NCI-H2107 (cell line): ENCODE measurements at places on chromosomes 5 and 9.
A peak's percentile ranks its signal among the peaks of the same experiment; 100 is the strongest.

- no peak for DNase-seq
Measured at GRCh38 chr5:175772747-175773533, 98.4 kb upstream of the CPLX2 start.

DNA sequence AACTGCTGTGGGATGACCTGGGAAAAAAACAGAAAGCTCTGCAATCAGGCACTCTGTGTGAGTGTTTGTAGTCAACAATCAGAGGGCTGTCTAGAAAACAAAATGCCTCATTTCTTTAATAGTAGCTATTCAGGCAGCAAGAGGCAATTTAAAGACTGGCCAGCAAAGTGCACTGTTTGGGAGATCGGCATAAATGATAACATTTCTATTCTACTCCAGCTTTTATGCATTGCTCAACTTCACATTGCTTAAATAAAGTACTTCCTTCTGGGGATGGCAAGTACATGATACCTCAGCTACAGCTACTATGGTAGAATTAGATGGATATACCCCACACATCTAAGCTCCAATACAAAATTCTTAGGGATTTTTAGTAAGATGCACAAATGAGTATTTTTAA, 193.1 kb downstream of the DCP2 start:
- DNase-seq = no peak

- no peak for DNase-seq
Measured at GRCh38 chr5:172859966-172860365, 25.9 kb downstream of the ERGIC1 start.

DNA sequence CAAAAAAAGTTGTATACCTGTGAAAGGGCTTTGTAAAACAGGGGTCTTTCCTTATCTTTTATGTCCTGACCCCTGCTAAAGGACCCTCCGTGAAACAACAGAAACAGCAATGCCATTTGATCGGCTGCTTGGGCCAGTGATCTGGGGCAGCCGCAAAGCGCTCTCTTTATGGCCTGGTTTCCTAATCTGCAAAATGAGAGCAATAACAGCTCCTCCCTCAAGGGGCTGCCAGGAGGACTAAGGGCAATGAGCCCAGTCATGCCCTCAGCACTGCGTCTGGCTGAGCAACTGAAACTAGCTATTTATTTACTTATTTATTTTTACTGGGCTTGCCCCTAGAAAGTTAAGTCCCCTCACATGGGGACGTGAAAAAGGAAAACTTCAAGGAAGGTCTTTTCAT, 18.3 kb downstream of the CMBL start:
- DNase-seq = peak; percentile 70

DNA sequence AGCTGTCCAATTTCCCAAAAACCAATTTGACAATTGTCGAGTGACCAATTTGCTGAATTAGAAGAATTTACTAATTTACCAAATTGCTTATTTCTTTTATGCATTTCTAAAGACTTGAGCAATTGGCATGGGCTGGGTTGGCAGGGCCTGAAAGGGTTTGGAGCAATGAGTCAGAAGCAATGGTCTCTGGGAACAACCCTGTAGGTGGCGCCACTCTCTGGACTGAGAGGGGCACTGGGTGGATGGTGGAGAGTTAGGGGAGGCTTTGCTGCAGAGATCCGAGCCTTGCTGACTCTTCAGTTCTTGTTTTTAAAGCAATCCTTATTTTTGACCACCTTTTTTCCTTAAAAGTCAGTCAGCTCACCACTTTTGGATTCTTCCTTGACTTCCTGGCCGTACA, 71.5 kb upstream of the RPS23 start:
- DNase-seq = no peak

- DNase-seq = no peak
Measured at GRCh38 chr5:28398185-28398584, 1359.8 kb upstream of the CDH9 start.

- DNase-seq = no peak
Measured at GRCh38 chr5:151911011-151911410, 13.6 kb downstream of the GLRA1 start.

DNA sequence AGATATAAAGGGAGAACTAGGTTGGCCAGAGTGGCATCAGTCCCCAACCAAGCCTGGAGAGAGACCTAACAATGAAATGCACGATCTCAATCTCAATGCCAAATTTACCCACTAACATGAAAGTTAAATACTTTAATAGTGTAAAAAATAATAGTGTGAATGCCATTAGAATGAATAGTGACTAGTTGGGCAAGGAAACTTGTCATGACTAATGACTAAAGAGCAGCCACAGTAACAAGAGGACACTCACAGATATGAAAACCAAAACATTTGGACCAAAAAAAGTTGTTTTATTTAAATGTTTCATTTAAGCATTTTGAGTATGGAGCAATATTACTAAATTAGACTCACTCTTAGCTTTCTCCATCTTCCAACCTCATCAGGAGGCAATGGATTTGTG, 1853.8 kb downstream of the EFNA5 start:
- no peak for DNase-seq

GRCh38 chr9:89649039-89649691, 44.4 kb downstream of the GADD45G start:
- DNase-seq = no peak

DNA sequence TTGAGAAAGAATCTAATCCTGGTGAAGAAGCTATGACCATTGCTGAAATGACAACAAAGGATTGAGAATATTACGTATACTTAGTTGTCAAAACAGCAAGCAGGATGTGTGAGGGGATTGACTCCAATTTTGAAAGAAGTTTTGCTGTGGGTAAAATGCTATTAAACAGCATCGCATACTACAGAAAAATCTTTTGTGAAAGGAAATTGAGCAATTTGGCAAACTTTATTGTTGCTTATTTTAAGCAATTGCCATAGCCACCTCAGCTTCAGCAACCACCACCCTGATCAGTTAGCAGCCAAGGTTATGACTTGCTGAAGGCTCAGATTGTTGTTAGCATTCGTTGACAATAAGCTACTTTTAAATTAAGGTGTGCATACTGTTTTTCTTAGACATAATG, 22.5 kb upstream of the ARL14EPL start:
- DNase-seq = no peak

DNA sequence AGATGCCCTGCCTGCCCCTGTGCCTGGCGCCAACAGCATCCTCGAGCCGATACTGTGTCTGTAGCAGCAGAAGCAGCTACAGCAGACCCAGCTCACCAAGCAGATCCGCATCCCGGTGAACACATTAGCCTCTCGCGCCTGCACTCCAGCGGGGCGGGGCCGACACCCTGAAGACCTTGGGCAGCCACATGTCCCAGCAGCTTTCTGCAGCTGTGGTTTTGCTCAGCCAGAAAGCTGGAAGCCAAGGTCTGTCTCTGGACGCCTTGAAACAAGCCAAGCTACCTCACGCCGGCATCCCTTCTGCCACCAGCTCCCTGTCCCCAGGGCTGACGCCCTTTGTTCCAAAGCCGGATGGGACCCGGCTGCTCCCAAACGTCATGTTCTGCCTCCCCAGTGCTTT, 59.6 kb downstream of the ACTBL2 start:
- no peak for DNase-seq

GRCh38 chr5:616484-617039, 4.4 kb downstream of the CEP72 start:
- DNase-seq = no peak

DNA sequence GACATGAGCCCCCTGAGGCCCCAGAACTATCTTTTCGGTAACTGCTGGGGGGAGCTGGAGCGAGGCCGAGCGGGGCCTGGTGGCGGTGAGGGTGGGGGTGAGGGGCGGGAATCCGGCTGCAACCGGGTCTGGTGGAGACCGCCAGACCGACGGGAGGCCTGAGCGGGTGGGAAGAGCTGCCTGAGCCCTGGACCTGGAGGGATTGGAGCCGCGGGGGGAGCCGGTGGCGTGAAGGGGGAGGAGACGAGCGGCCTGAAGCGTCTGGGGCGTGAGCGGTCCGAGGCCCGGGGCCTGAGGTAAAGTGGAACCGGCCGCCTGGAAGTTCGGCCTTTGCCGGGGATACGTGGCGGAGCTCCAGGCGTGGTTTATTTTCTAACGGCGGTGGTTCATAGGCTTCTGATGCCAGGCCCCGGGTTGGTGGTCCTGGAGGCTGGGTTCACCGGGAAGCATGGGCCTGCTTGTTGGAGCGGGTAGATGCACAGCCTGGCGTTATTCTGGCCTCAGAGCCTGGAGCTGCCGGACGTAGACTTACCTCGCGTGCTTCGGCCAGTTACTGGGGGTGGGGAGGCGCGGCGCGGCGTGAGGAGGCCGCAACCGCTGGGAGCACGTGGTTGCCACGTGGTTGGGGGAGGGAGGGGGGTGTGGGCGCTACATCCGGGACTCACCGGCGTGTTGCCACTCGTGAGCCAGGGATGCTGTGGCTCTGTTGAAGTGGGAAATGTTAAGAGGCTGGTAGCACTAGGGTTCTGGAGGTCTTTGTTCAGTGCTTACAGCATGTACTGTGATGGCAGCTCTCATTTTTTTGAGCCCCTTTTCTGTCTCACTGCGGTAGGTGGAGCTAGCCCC, 544 bp downstream of the NPM1 start:
- peak; percentile 15 for DNase-seq

- no peak for DNase-seq
Measured at GRCh38 chr5:35319333-35320002, 89.2 kb upstream of the PRLR start.

DNA sequence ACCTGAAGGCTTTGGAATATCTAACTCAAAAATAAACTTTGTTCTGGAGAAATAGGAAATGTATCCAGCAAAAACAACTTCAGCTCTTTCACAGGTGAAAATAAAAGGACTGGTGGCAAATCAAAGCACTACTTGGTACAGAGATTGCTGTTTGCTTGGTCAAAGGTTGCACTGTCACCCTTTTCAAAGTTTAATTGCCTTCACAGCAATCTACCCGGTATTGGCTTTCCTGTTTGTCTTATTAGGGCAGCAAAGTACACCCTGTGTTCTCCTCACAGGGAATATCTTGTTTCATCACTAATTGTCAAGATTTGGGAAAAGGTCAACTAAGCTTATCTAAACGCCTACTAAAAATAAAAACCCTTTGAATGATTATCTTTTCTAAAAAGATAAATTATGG, 214.1 kb upstream of the ADCY2 start:
- DNase-seq = no peak

GRCh38 chr5:45642370-45642769, 53.8 kb downstream of the HCN1 start:
- DNase-seq = no peak

DNA sequence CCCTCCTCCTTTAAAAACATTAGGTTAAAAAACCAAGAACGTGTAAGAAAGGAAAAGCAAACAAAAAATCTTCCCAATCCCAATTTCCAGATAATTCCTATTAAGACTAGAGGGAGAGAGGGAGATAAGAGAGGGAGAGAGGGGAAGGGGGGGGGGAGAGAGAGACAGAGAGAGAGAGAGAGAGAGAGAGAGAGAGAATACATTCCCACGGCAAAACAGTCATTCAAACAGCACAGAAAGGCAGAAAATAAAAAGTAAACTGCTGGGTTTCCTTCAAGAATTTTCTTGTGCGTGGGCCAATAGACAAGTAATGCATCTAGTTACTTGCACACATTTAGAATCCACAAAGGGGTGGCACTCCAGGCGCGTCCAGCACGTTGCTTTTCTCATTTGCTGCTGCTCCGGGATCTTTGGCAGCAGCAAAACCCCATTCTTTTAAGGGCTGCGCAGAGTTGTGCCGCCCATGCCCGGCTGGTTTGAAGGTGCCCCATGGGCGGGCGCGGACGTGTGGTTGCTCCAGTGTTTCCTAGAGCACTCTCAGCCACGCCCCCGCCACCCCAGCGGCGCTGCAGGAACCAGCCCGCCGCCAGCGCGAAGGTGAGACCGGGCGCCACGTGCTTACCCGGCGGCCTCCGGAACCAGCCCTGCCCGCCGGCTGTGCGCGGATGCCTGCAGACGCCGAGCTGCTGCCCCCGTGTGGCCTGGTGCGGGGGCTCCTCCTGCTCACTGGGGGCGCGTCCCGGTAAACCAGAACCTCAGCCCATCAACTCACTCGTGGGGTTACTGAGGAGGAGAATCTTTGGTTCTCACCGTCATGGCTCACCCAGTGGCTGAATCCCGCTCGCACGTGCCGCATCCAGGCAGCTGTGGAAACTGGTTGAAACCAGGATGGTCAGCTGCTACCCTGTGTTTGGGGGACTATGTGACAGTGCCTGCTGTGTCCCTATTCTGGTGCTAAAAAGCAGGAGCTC, 44.6 kb downstream of the STC2 start:
- DNase-seq = peak; percentile 11

- DNase-seq = no peak
Measured at GRCh38 chr5:135139381-135140134, 105.5 kb upstream of the PITX1 start.

GRCh38 chr5:6859023-6859422, 145.8 kb downstream of the TENT4A start:
- no peak for DNase-seq

DNA sequence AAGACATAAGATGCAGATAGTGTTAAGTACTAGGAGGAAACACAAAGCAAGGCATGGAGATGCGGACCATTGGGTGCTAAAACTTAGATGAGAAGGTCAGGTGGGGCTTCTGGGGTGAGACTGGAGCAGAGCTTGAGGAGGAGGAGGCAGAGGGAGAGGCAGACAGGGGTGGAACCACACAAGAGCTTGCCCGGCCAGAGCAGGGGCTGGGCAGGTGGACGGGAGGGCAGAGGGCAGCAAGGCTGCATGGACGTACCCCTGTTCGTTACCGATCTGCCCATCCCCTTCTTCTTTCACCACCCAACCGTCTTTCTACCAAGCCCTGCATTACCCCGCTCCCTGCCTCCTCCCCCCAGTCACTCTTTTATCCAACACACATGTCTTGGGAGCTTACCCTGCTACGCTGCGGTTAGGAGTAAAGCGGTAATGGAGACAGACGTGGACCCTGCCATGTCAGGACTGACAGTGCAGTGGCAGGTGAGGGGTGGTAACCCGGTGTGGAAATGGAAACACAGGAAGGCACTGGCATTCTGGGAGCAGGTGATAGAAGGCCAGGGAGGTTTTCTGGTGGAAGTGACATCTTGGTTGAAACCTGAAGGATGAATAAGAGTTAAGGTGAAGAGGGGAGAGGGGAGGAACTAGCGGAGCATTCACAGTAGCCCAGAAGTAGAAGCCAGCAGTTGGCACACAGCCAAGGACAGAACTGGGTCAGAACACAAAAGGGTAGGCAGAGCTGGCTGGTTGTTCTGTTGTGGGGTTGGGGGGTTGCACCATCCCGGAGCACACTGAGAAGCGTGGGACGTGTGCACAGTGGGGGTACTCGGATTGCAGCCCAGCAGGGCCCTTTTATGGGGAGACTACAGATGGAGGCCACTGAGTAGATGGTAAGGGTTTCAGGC, 167.2 kb downstream of the CACNA1B start:
- DNase-seq = no peak

DNA sequence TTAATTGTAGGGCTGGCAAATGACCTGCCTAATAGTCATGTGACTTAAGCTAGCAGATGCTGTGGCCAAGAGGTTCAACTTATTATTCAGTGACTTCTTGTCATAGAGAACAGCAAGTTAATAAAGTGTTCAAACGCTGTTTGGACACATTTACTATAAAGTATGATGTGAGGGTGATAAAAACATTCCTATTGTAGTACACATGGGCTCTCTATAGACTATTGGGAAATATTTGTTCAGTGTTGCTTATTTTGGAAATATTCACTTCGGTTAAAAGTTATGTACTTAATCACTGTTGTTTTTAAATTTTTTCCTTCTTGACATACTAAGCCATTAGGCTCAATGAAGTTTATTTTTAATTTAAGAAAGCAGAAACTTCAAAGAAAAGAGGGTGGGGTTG, 345.0 kb downstream of the NNT start:
- DNase-seq = no peak
